ENCODE measurements at places on chromosomes 4 and X.

DNA sequence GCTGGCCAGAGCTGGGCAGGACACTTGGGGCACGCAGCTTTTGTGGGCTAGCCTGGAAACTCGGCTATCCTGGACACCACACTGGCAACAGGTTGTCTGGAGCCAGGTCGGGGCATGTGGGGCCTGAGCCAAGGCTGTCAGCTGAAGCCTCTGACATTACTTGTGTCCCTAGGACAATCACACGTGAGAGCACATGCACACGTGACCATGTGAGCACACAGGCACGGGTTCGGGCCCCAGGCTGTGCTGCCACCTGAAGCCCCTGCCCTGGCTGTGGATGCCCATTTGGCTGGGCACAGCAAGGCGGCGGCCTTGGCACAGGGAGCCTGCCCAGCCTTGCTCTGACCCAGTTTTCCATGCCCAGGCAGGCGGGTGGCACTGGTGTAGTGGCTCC is 8.7 kb upstream of the FGFR3 start:
- no peak for DNase-seq

DNA sequence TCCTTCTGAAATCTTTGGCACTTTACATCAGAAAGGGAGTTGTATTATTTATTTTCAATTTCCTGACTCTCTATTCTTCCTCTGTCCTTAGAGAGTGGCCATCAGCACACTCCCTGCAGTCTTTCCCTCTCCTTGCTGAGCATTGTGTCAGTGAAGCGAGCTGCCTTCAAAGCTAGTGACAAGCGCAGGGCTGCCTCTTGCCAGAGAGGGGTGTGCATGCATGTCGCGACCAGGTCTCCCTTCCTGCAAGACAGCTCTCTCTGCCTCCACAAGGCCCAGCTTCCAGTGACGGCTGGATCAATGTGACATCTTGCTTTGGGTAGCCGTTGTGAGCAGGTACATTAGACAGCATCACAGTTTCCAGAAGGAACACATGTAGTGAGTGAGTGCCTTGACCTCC is 810.9 kb upstream of the TENM3 start:
- no peak for DNase-seq

DNA sequence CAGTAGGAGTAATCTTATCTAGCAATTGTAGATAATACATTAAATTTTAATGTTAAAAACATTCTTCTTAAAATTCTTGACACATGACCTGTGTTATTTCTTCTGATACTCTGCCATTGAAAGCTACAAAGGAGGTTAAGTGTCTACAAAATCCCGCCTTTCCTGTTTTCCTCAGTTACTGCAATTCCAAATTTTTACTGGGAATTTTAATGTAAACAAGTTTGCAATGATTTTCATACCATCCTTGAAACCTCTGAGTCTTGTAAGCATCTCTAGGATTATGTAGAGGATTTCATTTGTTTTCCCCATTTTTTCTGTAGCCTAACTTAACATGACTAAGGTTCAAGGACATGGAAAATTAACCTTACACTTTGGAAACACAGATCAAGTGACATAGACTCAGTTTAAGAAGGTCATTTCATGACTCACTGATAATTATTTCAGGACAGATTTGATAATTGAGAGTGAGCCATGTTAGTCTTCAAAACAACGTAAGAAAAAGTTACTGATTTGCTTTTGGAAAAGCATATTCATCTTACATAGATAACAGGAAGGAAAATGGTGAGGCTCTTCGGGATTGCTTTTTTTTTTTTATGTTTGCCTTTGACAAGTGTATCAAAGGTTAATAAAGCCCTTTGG is 39.6 kb upstream of the PDLIM5 start:
- DNase-seq = no peak

GRCh38 chrX:45502396-45502795 is 301.7 kb upstream of the DIPK2B start:
- DNase-seq = no peak

- DNase-seq = no peak
Observed at GRCh38 chr4:26858035-26858918, 2.4 kb upstream of the STIM2 start.

- no peak for DNase-seq
Observed at GRCh38 chr4:111433441-111433840, 711.8 kb upstream of the FAM241A start.

- DNase-seq = no peak
Observed at GRCh38 chr4:87849612-87850011, 16.8 kb downstream of the MEPE start.

DNA sequence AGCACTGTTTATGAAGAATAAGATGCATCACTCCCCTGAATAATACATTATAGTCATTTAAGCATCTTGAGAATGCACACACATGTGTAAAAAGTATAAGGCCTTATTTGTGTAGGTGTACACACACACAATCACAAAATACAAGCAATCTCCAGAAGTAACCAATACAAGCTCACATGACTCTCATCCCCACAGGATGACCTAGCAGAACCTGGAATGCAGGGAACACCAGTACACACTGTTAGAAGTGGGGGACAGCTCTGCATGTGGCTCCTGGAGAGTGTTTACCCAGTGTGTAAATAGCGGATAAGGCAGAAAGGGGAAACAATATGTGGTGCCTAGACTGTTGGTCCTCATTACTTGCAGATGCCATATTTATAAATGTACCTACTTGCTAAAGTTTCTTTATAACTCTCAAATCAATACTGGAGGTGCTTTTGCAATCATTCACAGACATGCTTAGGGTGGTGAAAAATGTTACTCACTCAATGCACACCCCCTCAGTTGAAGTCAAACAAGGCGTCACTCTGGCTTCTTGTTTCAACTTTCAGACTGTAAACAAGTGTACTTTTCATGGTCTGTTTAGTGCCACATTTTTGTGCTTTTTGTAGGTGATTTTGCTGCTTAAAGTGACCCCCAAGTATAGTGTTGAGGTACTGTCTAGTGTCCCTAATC is 73.1 kb downstream of the MAGEB17 start:
- no peak for DNase-seq

- DNase-seq = no peak
Observed at GRCh38 chr4:19659101-19659500, 592.6 kb upstream of the SLIT2 start.

DNA sequence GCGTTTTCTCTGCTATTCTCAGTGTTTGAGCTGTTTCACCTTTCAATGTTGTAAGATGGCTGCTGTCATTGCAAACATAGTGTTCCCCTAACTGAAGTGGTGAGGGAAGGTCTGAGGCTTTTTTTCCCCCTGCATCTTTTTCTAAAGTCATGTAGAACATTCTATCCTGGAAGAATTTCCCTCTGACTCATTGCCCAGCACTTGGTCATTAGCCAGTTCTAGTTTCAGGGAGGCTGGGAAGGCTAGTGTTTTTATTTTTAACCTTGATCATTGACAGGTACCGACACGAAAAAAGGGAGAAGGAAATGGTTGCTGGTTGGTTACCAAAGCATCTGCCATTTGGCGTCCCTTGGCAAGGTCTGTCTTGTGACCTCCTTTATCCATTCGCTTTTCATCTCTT is 6.6 kb downstream of the LANCL3 start:
- no peak for DNase-seq

- DNase-seq = no peak
Observed at GRCh38 chr4:6696611-6697010, 2.9 kb downstream of the S100P start.

- no peak for DNase-seq
Observed at GRCh38 chr4:44002368-44002767, 446.2 kb downstream of the KCTD8 start.

DNA sequence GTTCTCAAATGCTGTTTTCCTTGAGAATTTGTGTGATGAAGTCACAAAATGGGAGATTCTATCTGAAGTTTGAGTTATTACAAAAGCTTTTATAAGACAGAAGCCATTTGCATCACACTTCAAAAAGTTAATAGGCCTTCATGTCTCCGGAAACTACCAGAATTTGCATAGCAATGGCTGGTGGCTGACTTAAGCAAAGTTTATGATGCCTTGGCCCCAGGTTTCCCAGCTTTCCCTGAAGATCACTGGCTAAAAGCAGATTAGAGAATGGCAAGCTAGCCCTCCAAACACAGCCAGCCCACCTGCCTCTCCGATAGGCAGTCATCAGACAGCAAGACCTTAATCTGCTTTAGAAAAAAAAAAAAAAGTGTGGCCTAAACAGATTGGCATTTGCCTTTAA is 197.8 kb downstream of the HS3ST1 start:
- DNase-seq = no peak

GRCh38 chr4:25001509-25001908 is 29.2 kb downstream of the LGI2 start:
- DNase-seq = no peak

- no peak for DNase-seq
Observed at GRCh38 chr4:6095897-6096296, 77.7 kb upstream of the C4orf50 start.

DNA sequence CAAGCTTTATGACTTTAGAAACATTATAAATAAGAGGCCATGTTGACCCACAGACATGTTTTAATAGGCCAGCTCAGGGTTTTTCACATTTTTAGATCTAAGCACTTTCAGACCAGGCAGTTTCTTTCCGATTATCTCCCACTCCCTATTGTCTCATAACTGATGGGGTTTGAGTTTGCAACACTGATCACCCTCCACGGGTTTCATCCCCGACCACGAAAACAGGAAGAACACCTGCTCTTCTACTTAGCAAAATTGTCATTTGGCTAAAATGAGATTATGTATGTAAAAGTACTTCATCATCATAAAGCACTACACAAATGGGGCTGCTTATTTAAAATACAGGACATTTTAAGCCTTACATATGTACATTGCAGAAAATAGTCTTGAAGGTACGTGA is 407.9 kb downstream of the HNRNPD start:
- no peak for DNase-seq

DNA sequence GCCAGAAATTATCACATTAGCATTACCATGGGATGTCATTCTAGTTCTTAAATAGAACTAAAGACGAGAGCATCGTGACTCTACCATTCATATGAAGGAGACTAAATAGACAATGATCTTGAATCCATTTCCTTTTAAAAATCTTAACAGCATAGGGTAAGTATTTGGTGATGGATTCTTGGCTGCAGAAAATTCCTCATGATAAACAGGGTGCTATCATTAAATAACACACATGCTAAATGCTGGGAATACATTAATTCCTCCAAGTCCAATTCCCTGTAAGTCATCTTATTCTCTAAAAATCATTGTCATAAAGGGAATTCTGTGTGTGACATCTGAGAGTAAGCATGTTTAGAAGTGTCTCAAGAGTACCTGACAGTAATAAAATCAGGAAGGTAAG is 470.4 kb upstream of the MAGEB2 start:
- no peak for DNase-seq

DNA sequence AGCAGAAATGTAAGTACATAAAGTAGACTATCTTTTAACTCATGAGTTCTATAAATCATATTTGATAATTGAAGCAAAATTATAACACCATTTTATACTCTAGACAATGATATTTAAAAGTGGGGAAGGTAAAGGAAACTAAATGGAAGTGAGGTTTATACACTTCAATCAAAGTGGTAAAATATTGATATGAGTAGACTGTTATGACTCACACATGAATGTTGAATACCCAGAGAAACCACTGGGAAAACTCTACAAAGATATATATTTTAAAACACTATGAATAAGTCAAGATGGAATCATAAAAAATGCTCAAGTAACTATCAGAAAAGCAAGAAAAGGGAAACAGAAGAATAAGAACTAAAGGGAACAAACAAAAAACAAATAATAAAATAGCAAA is 8.4 kb downstream of the VSIG1 start:
- DNase-seq = no peak

GRCh38 chr4:153471698-153472093 is 5.5 kb downstream of the TMEM131L start:
- no peak for DNase-seq

- peak; percentile 7 for DNase-seq
Observed at GRCh38 chr4:121951521-121952110, at the start of gene TRPC3. Gene TRPC3 (minus strand): TSS chr4:121952060. CDS start chr4:121951680, 380 bp downstream.

DNA sequence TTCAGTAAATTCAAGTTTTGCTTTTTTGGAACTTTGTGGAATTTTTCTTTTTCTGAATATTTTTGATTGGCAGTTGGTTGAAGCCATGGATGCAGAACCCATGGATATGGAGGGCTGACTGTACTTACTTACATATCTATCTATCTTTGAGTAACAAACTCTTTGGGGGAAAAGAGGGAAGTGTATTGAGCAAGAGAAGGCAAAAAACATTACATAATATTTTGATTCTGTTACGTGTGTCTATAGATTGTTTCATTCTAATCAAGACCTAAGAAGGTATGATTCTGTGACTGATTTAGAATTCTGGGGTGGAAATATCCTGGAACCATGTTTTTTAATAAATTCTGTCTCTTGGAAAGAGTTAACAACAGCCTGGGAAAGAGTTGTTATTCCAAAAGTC is 31.5 kb downstream of the GRSF1 start:
- DNase-seq = no peak

GRCh38 chrX:15512401-15512965 is 11.9 kb downstream of the BMX start:
- DNase-seq = no peak

DNA sequence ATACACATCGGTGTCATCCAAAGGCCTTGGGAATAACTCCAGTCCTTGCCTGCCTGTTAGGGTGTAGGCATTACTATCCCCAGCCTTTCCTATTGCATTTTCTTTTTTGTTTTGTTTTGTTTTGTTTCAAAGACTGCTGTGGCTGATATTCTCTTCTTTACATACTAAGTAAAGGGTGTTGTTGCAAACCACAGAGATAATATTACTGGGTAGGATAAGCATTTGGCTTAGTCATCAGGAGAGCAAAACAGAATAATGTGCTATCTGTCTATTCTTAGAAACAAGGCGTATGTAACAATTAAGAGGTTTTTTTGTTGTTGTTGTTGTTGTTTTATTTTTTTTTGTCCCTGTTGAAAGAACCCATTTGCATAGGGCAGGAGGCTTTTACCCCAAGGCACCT is 41.8 kb downstream of the UGT2B28 start:
- no peak for DNase-seq

GRCh38 chr4:8376361-8377102 is 64.0 kb downstream of the ACOX3 start:
- no peak for DNase-seq

GRCh38 chrX:26922278-26922677 is 540.9 kb downstream of the PPP4R3C start:
- no peak for DNase-seq

GRCh38 chr4:69749771-69750170 is 10.6 kb downstream of the SULT1B1 start:
- no peak for DNase-seq

- DNase-seq = peak; percentile 31
Observed at GRCh38 chr4:99808260-99808857, 8.3 kb upstream of the DAPP1 start.

DNA sequence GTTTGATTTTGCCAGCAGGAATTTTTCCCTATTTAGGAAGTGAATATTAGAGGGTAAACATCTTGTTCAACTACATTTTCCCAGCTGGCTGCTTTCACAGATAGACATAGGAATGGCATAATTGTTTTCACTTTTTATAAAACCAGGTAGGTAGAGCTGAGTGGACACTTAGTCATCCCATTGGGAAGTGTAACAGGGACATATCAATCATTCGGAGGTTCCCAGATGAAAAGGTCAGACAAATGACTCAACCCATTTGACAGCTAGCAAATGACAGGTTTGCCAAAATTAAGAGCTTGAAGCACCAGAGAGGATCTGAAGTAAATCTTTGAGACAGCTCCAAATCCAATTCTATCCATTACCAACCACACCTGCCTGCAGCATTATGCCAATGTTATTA is 205.3 kb downstream of the SLC39A8 start:
- no peak for DNase-seq

GRCh38 chrX:150352581-150352980 is 10.5 kb upstream of the MAMLD1 start:
- DNase-seq = no peak

- DNase-seq = no peak
Observed at GRCh38 chr4:125727931-125728330, 413.2 kb downstream of the FAT4 start.
